ENCODE measurements at places on chromosomes 13 and 19. TPM values are rescaled to one million over a fixed set of nuclear protein-coding genes. Genes with fewer than 3 reads are reported as not detected.

DNA sequence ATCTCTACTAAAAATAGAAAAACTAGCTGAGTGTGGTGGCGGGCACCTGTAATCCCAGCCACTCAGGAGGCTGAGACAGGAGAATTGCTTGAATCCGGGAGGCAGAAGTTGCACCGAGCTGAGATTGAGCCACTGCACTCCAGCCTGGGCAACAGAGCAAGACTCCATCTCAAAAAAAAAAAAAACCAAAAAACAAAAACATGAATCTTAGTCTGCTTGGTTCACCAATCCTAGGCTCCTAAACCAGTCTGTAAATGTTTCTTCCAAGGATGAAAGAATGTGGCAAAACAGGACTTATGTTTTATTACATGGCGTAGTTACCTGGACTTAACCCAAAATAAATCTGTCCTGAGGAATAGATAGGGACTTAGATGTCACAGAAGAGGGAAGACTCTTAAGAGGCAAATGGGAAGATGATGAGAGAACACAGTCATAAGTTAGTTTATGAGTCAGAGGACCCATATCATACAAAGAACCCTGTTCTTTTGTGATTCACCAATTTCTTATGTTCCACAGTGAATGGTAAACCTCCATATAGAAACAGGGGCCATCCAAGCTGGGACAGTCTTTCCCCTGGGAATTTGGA, 6.9 kb upstream of the FBXL3 start:
- DNase-seq, result no peak

DNA sequence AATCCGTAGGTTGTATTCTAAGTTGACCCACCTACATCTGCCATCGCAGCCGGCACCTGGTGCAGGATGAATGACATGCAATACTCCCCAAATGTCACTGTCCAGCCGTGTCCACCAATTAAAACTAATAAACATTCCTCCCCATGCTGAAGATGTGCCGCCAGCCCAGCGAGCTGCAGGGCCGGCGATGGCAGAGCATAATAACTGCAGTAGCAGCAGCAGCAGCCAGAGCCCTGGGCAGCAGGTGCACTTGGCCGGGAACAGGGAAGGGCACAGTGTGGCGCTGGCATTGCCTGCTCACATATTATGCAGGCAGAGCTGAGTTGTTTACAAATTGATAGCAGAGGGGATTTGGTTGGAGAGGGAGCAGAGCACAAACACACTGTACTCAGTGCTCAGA, 754.9 kb downstream of the OLFM4 start:
- DNase-seq, result no peak

DNA sequence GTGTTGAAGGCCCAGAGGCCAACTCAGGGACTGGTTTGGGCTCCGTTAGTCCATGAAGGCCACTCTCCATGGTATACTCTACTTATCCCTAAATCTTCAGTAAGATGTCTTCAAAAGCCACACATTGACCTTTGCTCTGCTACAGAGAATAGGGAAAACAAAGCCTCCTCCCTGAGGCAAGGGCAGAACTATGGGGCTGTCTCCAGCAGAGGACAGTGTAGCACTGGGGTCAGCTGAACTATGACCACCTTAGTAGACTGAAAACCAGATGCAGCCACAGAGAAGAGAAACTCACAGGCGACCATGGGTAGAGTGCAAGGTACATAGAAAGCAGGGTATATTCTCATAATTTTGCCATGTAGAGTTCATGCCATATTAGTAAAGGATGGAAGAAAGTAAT, 587.4 kb downstream of the LMO7 start:
- DNase-seq, result no peak

GRCh38 chr13:69010789-69011188, 1096.8 kb upstream of the ATXN8OS start:
- DNase-seq, result no peak

DNA sequence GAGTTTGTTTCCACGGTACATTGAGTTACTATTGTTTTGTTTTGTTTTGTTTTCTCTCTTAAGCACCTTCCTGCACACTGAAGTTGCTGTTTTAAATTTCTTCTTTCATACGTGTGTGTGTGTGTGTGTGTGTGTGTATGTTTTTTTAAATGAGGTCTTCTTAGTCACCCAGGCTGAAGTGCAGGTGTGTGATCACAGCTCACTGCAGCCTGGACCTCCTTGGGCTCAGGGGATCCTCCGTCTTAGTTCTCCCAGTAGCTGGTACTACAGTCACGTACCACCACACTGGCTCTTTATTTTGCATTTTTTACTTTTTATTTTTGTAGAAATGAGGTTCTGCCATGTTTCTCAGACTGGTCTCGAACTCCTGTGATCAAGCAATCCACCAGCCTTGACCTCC, 20.8 kb upstream of the ZNF429 start:
- DNase-seq, result no peak

DNA sequence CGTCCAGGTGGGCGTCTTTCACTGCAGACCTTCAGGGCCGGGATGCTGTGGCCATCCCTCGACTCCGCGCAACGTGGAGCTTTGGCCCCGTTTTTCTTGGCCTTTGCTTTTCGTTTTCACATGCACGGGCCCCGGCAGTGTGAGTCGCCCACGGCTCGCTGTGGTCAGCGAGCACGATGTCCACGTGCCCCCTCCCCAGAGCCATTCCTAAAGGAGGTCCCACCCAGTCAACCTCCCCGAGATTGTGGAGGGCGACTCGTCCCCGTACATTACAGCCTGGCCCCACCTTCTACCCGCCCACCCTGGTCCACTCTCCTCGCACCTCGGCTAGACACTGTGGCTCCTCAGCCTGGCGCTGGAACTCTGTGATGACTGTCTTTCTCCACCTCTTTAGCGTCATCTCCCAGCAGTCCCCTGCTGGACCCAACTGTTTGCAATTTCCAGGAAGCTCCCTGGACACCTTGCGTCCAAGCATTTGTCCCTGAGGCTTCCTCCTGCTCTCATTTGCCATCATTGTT, 405 bp downstream of the ZNF446 start:
- no peak for DNase-seq

DNA sequence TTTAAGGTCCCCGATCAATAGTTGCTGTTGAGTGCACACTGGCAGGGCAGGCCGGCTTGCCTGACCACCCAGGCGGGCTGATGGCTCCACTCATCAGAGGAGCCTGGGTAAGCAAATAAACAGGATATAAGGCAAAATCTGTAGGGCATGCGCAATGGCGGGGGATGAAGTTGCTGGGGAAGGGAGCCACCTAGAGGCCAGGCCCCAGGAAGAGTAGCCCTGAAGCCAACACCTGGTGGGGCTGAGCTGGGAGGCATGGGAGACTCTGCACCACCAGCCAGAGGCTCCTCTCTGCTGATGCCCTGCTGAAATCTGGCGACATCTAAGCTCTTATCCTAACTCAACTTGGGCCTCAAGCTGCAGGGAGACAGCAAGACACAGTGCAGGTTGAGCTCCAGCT, 324.3 kb downstream of the ZNF536 start:
- no peak for DNase-seq

DNA sequence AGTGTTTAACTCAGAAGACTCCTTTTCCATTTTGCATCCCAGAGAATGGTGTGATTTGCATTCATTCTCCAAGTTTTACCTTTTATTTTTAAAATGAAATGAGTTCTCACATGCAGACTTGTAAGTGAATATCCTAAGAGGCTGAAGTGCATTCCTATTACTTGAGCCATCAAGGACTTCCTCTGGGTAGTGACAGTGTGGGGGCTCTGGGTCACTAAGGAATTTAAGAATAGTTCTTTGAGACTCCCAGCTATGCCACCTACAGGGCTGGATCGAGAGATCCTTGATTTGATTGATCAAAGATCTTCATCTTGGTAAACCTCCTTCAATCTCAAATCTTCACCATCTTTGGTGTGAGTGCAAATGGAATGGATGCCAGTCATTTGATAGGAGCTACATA, 36.3 kb upstream of the SLC10A2 start:
- DNase-seq, result no peak

DNA sequence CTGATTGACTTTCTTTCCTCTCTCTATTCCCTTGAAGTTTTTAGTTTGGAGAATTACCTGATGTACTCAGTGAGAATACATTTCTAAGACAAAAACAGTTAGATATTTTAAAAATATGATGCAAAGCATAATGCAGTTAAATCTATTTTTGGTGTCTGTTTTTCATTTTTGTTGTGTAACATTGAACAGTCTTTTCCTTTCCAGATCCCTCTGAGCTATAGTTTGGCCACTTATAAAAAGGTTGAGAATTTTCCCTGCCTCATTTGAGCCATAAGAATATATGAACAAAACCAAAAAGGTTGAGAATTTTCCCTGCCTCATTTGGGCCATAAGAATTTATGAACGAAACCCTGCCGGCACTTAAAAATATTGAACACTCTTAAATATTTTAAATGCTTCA, 57.0 kb upstream of the IPO5 start:
- no peak for DNase-seq

IL12RB1 gene
- total RNA-seq, result 2.4 TPM

SHC2 gene
- total RNA-seq, result 28.7 TPM

LILRB5 gene
- 5.4 TPM for total RNA-seq

CLEC17A gene
- total RNA-seq, result not detected

ZNF540 gene
- 0.33 TPM for total RNA-seq

SIGLEC5 gene
- total RNA-seq, result not detected
